ENCODE measurements at places on chromosomes 1 and 21.

- DNase-seq = no peak
These were observed 335.3 kb downstream of the BRINP2 start for GRCh38 chr1:177505905-177506590.

GRCh38 chr1:30600706-30601105 lies 122.7 kb downstream of the MATN1 start:
- no peak for DNase-seq

DNA sequence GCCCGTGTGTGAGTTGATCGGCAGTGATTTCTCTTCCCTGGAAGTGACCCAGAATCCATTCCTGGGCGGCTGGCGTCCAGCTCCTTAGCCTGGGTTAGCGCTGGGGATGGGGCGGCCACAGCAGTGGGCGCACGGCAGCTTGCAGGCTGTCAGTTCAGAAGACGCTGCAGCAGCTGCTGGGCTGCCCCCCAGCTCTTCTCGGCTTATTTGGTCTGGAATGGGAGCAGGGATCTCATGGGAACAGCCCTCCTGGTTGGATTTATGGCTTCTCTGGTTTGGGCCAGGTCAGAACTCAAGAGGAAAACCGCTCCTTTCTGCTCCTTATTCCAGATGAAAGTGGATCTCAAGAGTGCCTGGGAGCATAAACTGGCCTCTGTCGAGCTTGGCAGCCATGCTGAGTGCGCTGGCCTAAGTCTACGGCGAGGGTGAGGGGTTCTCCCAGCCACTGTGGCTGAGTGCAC lies 148.2 kb downstream of the PRDM16 start:
- no peak for DNase-seq

DNA sequence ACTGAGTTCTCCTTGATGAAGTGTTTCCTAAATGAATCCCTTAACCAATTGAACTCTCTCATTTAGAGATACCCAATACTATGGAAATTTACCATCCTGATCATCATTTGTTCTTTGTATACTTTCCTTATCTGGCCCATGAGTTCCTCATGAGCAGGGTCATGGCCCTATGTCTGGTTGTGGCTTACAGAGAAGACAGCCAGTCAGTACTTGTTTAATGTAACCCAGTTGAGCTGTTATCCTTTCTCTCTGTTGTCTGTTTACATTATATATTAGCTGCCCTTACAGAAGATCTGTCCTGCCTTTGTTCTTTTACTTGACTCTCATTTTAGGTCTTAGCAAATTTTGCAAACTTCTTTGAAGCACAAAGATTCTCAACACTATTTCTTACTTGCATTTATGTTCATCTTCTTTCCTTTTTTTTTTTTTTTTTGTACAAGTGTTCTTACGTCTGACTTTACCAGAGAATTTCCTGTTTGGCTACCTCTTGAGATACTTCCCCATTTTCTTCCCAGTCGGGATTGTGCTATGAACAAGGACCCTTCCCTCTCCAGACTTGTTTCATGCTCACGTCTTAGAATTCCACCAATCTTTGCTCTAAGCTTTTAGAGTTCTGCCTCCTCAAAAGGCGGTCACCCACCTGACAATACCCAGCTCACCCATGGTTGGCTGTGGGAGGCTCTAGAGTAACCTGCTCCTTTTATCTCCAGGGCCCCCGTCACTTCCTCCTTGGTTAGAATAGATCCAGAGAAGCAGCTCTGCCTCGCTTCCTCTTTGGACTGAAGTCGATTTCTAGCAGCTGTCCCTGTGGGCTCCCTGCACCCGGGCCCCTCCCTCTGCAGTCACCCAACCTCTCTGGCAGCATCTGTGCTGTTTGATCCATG lies 53.6 kb upstream of the RUNX1 start:
- no peak for DNase-seq

- no peak for DNase-seq
These were observed 603 bp upstream of the DHRS3 start for GRCh38 chr1:12618661-12618964.

DNA sequence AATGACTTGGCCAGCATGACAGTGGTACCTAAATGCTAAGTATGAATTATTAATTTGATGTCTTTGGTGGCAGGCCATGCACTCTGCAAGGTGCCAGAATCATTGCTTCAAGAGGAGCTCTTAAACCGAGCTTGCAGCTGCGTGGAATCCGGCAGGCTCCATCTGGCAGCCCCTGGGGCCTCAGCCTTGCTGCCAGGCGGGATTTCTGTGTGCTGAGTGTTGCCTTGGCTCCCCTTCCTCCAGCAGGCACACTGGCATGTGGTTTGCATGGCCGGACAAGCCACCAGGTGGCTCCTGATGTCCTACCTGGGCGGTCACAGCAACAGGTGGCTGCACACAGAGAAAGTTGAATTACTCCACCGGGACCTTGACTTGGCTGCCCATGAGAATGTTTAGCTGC lies 155.4 kb downstream of the URB2 start:
- peak; percentile 7 for DNase-seq

GRCh38 chr21:45109831-45110492 lies 35.6 kb downstream of the ADARB1 start:
- DNase-seq = no peak

DNA sequence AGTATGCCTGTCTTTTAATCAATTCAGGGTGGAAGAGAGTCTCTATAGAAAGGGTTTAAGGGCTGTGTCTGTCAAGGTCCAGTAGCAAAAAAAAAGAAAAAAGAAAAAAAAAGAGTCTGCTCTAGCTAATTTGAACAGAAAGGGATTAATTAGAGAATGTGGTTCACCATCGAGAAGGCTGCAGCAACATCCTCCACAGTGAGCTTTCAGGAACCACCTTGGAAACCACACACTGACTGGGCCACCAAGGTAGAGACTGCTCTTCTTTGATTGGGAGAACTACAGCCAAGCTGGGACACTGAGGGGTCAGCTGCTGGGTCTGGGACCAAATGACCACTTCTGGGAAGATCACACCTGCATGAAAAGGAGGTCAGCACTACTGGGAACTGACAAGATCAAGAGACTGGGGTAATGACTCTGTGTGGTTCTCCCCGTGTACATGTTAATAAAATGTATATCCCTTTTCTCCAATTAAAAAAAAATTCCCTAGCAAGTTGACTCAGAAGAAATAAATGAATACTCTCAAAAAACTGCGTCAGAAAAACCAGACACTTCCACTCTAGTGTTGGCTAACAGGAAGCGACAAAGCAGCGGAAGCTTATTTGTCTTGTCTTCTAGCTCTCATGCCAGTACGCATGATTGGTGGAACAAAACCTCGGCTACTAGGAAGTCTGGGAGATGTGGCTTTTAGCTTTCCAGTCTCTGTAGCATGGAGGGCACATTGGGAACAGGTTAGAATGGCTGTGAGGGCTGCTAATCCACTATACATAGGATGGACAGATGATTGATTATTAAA lies 60.0 kb upstream of the IVNS1ABP start:
- DNase-seq = no peak

GRCh38 chr1:205321162-205321958 lies at the start of gene NUAK2:
TSS of gene NUAK2 (minus strand) at chr1:205321745. CDS start at chr1:205321628, 117 bp downstream.
- DNase-seq = peak; percentile 92

- no peak for DNase-seq
These were observed 558 bp upstream of the KIF21B start for GRCh38 chr1:201023920-201024624.

GRCh38 chr1:28755701-28756100 lies 19.0 kb downstream of the YTHDF2 start:
- DNase-seq = no peak

DNA sequence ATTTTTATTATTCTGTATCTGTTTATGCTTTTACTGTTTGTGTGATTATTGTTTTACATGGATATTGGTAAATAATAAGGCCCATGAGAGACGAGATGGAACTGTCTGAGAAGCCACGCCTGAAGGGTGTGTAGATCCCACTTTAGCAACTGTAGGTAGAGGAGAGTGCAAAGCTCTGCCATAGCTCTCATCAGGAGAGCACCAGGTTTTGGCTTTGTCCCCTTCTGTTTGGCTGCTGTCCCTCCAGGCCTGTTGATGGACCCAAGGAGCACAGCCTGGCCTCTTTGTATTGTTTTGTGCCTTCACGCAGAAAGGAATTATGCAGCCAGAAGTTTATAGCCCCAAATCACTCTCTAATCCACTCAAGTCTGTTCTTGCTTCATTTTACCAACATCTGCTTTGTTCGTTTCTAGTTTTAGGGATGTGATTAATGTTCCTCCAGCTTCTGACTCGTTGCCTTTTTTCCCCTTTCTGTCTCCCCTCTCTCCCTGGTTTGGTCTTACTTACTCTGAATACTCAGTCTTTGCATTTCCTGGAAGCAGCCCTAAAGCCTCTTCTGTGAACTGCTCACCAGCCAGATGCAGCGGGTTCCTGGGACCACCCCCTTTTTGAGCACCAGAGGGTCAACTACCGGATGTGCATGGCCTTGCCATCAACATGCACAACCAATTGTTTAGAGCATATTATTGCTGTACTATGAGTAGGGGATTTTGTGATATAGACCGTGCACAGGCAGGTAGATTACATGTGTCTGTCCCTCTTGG lies 127.3 kb downstream of the HHAT start:
- no peak for DNase-seq

GRCh38 chr1:226547754-226548191 lies 791 bp upstream of the STUM start:
- DNase-seq = peak; percentile 91

- DNase-seq = no peak
These were observed 49.8 kb downstream of the KIRREL1 start for GRCh38 chr1:158043232-158043631.

DNA sequence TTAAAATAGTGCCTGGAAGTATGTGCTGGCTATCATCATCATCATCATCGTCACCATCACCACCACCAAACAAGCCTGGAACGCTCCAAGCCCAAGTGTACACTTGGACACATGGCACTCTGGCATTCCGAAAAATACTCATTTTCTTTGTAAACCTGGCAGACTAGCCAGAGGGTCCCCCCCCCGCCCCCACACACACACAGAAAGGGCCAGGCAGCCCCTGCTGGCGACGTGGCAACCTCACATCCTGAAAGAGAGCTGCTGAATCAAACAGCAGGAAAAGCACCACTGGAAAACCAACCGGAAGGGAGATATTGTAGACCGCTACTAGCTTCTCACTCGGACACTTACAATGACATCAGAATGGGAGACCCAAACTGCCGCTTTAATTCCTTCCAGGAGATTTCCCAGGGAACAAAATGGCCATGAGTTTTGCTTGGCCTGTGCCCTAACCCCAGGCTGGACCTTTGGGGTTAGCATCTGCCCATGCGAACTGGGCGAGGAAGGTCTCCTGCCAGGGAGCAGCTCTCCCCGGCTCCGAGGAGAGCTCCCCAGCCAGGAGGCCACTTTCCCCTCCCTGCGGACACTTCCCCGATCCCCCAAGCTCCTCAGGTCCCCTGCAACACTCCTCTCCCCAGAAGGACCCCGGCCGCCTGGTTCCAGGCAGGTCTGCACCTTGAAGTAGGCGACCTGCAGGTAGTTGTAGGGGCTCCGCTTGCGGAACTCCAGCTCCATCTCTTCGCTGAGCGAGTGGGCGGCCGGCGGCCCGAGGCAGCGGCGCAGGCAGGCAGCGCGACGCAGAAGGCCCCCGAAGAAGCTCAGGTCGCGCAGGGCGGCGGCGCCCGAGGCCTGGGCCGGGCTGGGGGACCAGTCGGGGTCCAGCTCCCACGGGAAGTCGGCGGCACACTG lies 742 bp downstream of the P3H1 start:
- peak; percentile 74 for DNase-seq

DNA sequence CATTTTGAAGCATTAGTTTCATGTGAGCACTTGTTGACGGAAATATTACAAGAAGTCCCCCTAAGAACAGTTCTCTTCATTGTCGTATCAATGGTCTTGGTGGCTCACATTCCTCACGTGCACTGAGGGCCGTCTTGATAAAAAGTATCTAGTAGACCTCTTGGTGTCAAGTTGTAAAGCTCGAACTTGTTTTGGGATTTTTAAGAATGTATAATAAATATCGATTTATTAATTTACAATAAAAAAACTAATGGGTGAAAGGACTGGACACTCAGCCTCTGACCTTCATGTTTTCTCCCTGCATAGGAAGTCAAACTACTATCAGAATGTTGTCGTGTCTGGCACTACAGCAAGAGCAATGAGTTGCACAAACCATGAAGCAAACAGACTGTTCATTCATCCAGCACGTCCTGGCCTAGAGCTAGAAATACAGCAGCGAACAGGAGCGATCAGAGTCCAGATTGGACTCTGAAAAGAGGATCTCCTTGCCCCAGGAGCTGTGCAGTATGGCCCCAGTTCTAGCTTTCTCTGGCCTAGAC lies 319.2 kb downstream of the SMYD3 start:
- no peak for DNase-seq

GRCh38 chr1:41489561-41489960 lies 5.1 kb upstream of the EDN2 start:
- no peak for DNase-seq

- no peak for DNase-seq
These were observed 251.4 kb downstream of the ZNF648 start for GRCh38 chr1:181809991-181810545.

- no peak for DNase-seq
These were observed 335.3 kb upstream of the KAZN start for GRCh38 chr1:14263225-14263624.

DNA sequence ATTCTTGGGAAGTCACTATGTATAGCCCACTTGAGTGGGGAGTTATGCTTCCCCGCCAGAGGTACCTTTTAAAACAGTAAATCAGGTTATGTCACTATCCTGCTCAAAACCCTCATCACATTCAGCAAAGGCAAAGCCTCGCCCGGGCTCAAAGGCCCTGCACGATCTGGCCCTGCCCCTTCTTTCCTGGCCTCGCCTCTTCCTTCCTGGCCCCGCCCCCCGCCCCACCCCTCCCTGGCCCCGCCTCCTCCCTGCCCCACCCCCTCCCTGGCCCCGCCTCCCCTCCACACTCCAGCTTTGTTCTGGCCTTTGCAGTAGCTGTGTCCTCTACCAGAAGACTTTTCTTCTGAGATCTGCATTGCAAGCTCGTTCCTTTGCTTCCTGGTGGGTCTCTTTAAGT lies 6.6 kb downstream of the LDLRAD2 start:
- no peak for DNase-seq

DNA sequence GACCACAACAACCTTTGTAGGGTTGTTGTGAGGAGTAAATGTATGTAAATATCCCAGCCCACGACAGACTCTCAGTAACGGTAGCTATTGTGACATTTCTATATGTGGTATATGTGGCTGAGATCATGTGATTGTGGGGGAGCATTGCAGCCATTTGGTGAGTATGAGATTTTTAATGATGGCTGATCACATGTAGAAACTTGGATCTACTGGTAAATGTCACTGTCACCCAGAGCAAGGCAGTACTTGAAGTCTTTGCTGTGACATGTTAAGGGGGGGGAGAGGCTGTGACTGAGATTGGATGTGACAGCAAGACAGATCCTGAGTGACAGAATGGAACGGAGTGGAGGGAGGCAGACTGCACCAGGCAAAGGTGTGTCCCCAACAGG lies 23.9 kb upstream of the MEF2D start:
- no peak for DNase-seq

- DNase-seq = no peak
These were observed 97.0 kb downstream of the UBR4 start for GRCh38 chr1:19112891-19113696.

- no peak for DNase-seq
These were observed 50.3 kb downstream of the KCNK1 start for GRCh38 chr1:233664253-233664652.

All from left kidney (tissue), 8 donors.